ENCODE measurements at places on chromosomes 11 and 22.
A peak's percentile ranks its signal among the peaks of the same experiment; 100 is the strongest.

GRCh38 chr11:74866557-74866956 is 82.3 kb downstream of the XRRA1 start:
- DNase-seq: no peak

DNA sequence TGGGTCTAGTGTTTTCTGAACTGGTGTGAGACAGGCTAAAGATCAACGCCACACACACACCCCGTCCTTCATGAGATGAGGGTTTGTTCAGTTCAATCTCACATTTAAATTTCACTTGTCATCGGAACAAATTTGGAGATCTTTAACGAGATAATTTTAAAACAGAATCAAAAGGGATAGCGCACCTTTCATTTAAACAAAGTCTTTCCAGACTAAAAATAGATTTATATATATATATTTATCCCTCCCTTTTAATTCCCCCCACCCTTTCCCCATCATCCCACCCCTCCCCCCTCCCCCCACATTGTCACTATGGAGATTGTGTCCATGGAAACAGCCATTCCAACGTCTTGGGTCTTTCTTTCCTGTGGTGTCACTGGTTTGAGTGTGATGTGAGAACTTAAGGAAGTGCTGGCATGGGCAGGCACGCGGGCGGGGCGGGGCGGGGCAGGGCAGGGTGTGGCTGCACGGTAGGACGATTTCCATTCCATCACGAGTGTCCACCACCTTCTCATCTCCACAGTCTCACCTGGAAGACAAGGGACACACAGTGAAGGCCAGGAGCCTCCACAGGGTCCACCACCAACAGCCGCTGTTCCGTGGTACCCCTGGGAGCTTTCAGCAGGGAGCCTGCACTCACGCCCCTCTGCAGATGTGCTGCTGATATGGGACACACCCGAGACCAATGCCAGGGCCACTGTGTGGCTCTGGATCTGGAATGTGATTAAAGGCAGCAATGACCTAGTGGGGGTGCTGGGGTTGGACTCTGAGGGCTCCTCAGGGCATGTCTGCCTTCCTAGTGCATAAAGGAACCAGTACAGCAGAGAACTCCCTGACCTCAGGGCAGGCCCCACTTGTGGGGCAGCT is 30.5 kb upstream of the CYP2D6 start:
- DNase-seq: no peak

DNA sequence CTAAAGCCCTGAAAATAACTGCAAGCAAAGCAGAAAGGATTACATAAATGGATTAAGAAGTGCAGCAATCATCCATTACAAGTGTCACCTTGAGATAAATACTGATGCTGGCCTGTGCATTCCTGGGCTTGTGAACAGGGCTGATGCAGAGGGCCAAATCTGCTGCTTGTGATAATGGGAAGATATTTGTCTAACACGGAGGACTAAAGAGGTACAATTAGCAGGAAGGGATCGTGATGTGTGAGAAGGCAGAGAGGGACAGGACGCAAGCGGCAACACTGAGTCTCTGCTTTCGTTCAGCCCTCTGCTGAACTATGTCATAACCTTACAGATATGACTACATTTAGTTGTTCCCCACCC is 107.7 kb upstream of the DDI1 start:
- DNase-seq: no peak

DNA sequence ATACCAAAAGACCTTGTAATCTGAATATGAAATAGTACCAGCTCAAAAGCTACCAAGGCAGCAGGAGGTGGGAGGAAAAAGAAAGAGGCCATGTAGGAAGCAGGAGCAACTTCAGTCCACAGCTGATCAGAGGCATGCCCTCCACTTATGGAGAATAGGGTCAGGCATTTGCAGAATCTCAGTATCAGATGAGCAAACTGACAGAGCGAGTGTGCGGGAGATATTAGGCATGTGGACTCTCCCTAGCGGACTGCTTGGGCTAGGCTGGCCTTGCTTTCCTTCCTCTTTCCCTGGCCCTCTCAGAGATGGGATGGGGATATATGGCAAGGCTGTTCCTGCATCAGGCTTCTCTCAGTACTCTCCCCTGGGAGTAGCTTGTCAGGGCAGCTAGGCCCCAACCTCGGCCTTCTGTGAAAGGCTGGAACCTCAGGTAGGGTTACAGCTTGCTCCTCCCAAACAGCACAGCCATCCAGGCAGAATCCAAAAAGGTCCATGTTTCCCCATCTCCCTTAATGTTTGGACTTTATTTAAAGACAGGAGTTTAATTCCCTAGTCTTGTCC is 37.0 kb downstream of the ETS1 start:
- no peak for DNase-seq

- no peak for DNase-seq
Observed at GRCh38 chr11:65445101-65445603, 22.6 kb downstream of the NEAT1 start.

DNA sequence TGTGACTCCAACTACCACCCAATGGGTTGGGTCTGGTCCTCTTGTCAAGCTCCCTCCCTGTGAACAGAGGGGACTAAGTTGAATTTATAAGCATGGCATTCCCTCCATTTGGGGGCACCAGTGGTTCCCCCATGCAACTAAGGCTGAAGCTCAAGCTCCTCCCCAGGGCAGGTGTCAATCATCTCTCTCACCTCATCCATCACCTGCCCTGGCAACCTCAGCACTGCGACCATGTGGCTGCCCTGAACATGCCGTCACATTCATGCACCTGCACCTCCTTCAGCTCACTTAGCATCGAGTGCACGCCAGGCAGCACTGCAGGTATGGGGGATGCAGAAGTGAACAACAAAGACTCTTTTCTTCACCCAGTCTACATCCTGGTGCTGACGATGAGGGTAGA is 799.3 kb downstream of the TBC1D22A start:
- DNase-seq: no peak

GRCh38 chr22:41380993-41381328 is 781 bp upstream of the TEF start:
- no peak for DNase-seq

- DNase-seq: no peak
Observed at GRCh38 chr11:60454212-60454611, 1.4 kb upstream of the MS4A1 start.

DNA sequence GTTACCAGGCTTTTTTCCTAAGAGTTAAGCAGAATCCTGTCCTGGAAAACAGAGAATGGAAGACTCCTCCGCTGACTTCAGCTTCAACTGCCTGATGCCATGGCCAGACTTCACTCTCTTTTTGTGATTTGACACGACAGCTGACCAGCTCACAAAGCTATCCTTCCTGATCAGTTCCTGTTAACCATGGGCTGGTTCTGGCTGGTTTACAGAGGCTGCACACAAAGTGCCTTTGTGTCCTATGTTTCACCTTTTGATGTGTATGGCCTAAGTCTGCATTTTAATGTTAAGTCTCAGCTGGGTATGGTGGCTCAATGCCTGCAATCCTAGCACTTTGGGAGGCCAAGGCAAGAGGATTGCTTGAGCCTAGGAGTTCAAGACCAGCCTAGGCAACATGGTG is 11.1 kb downstream of the FOLR3 start:
- DNase-seq: no peak

DNA sequence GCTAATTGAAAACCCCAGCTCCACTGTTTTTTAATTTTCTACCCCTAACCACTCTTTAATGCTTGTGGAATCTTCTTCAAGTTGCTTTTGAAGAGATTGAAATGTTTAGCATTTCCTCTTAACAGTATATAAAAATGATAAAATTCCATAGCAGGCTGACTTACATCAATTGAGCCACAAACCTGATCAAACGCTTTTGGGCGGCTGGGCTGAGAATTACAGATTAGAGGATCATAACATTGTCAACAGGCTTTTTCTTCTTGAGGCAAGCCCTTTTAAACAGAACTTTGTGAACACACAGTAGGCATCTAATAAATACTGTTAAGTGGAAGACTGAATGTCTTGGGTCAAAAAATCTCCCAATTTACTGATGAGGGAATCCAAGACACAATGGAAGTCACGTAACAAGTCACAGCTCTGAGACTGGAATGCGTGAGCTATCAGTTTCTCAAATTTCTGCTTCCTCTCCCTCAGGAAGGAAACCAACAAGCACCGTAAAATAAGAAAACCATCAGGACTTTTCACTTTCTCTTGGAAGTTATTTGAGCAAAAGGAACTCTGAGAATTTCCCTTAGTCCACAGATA is 50.0 kb upstream of the CCDC89 start:
- DNase-seq: no peak

DNA sequence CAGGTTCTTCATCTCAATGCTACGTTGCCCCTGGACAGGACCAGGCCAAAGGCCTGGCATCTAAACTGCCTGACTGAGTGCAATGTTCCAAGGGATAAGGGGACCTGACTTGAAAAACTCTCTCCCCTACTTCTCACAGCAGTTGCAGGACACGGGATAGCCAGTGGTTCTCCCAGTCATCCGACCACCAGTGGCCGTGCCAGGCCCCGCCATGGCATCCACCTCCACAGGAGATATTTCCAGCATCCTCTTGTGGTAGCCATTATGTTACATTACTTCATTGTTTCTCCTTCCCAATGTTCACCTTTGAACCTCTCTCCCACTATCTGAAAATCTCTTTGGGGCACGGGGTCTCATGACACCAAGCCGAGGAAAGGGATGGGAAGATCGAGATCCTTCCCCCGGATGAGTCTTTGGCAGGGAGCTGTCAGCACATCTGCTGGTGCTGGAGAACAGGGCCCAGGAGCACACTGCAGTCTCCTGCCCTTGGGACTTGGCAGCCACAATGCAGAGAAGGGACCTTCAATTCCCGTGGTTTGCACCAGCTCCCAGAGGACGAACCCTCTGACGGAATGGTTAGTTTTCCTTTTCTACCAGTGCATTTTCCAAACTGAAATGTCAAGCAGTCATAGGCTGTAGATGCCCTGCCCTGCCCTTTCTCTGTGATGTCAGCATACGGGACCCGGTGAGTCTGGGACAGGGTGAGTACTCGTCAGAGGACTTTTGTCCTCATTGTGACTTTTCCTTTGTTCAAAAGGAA is 121.2 kb downstream of the ETS1 start:
- no peak for DNase-seq

DNA sequence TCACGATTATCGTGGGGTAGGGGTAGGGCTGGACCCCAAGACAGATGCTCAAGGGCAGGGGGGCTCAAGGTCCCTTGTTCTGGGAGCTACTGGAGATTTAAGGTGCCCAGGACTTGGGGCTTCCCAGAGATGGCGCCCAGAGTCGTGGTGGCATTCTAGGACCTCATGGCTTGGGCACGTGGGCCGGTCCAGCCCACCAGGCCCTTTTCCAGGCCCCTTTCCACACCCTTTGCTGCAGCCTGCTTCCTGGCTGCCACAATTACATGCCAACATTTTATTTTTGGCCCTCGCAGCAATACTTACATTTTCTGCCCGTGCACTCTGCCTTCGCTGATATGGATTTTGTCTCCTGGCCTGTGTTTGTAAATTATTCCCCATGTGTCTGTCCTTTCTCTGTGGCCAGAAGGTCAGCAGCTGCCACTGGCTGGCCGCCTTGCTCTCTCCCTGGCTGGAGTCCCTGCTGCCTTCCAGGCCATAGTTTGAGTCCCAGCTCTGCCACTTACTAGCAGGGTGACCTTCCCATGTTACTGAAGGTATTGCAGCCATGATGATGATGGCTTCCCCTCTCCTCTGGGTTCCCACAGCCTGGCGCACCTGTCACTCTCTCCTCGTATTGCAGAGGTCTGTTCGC is 11.2 kb downstream of the MB start:
- DNase-seq: no peak

DNA sequence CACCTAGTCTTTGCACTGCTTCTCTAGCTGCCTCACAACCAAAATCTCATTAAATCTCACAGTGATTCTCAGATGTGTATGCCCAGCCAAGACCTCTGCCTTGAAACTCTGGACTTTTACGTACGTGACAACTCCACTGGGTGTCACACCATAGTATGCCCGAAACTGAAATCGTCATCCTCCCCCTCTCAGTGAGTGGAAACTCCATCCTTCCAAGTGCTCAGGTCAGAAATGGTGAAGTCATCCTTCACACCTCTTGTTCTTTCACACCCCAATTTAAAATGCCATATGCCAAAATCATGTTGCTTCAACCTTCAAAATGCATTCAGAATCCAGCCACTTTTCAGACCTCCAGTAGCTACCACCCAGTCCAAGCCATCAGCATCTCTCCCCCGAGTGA is 42.5 kb downstream of the SFI1 start:
- DNase-seq: peak; percentile 76
